Stimulated activated CD4-positive, alpha-beta T cell treated with anti-CD3 and anti-CD28 coated beads, Interleukin-1b, Interleukin-23, amount 100 ng/mL, for 48 hours (primary cell): ENCODE measurements at places on chromosomes 12 and 14.

DNA sequence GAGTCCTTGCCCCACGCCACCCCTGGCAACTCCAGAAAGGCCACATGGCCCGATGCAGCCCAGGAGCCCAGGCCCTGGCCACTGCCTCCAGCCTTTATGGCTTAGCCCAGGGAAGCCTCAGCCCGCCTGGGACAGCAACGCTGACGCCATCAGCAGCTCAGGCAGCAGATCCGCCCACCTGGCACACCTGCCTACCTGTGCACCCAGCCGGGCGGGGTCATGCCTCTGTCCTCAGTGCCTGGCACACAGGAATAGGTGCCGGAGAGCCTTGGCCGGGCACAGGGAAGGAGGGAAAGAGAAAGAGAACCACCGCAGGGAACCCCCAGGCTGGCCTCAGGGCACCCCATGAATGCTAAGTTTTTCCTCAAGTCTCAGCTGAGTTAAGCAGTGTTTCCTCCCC is 21.1 kb downstream of the BEGAIN start:
- no peak for DNase-seq

DNA sequence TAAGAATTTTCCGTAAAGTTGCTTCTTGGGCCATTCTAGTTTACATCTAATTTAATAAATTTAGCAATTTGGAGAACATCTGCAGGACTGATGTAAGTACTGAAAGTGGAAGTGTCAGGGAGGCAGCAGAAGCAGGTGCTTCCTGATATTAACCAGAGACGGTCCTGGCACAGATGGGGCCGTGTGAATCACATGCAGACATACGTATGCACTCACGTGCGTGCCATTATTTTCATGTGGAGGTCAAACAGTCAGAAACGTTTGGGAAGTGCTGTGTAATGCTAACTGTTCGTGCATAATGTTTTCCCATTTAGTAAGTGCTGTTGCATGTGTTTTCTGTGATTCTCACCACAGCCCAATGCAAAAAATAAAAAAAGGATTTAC is 87.8 kb upstream of the DYNC1H1 start:
- DNase-seq: peak; percentile 85

DNA sequence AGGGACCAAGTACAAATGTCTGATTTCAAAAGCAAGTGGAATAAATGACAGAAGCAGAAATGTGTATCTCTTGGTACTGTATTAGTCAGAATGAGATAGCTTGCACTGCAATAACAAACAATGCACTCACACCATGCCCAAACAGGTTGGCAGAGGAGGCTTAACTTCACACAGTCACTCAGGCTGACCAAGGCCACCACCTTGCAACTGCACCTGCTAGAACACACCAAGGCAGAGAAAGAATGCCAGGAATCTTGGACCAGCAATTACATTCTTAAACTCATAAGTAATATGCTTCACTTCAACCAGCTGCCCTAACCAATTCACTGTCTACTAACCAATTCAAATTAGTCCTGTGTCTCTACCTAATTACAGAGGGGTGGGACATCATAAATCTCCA is 378.3 kb downstream of the BCL11B start:
- no peak for DNase-seq

- DNase-seq: no peak
Observed at GRCh38 chr12:81207664-81208063, 129.8 kb downstream of the ACSS3 start.

- DNase-seq: no peak
Observed at GRCh38 chr12:52280319-52280795, 5.9 kb downstream of the KRT86 start.

GRCh38 chr12:9749640-9750039 is 11.1 kb downstream of the CD69 start:
- no peak for DNase-seq

DNA sequence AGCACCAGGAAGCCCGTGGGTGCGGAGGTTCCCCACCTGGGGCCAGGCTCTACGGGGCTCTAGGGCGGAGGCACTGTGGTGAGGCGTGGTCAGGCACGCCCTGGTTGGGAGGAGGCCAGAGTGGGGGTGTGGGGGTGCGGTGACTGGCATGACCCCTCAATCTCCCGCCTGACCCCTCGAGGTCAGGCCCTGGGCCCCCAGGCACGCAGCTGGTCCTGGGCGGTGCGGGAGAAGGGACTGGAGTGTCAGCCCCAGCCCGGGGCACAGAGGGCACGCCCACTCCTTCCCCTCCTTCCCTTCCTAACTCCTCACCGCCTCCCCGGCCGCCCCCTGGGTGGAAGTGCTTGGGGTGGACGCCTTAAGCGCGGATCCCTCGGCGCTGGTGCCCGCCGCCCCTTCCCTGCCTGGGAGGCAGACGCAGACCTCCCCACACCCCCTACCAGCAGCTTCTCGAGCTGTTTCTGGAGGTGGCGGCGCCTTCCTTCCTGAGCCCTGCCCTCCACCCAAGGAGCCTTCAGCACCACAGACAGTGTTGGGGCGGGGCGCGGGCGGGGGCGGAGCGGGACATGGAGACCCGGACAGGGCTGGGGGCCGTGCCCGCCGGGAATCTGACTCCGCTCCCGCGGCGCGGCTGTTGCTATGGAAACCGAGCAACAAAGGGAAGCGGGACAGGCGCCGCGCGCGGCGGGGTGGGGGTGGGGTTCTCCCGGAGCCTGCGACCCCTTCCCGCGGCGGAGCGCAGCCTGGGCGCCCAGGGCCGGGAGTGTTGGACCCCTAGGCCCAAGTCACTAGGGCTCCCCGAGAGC is 741 bp upstream of the CRIP2 start:
- DNase-seq: peak; percentile 54

GRCh38 chr12:119444462-119445044 is 110.0 kb downstream of the CCDC60 start:
- peak; percentile 53 for DNase-seq

GRCh38 chr12:116734156-116734768 is 3.6 kb downstream of the SPRING1 start:
- no peak for DNase-seq

GRCh38 chr12:110071967-110072366 is 23.6 kb upstream of the C12orf76 start:
- no peak for DNase-seq
